ENCODE measurements at places on chromosomes 3 and 15.

GRCh38 chr3:73029321-73029796 lies 32.1 kb upstream of the EBLN2 start:
- peak; percentile 85 for ATAC-seq

GRCh38 chr3:21642433-21642832 lies 108.6 kb downstream of the ZNF385D start:
- ATAC-seq, result no peak

DNA sequence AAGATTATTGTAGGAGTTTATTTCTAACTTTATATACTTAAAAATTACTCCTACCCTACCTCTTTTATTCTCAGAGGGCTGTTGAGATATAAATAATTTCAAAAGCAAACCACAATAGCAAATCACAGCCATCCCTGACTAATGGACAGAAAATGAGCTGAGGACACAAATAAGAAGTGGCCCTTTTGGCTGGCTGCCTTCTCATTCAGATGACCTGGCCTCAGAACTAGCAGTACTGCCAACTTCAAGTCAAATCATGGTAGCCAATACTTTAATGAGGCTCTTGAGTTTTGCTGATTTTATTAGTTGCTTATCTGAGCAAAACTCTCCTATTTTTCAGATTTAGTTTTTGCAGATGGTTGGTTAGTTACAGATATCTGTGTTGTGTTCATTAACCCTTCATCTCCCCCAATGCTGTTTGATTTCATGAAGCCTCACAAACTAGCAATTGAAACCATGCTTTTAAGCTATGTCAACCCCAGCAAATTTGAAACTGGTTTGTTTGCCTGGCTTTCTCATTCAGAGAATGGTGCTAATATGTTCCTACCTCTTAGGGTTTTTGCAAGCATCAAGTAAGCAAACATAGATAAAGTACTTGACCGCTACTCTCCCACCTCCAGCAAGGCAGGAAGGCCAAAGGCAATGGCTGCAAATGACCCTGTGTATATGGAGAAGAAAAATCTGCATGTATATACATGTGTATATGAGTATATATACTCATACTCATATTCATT lies 73.4 kb upstream of the HACD2 start:
- ATAC-seq, result no peak

GRCh38 chr15:32824777-32825176 lies 107.0 kb downstream of the GREM1 start:
- ATAC-seq, result no peak

DNA sequence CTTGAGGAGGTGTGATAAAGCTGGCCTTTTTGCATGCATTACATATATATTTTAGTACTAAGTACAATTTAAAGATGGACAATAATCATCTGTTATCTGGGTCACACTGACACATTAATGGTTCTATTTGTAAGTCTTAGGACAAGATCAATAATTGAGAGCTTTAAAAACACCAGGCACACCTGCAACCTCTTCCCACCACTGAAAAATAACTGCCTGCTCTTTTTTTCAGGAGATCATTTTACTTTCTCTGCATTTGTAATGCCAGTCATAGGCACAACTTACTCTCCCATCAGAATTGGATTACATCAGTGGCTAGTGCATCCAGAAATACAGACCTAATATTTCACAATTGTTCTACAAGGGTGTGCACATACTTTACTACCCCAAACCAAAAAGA lies 149.8 kb downstream of the MECOM start:
- no peak for ATAC-seq

GRCh38 chr3:21170964-21171363 lies 580.0 kb downstream of the ZNF385D start:
- no peak for ATAC-seq

DNA sequence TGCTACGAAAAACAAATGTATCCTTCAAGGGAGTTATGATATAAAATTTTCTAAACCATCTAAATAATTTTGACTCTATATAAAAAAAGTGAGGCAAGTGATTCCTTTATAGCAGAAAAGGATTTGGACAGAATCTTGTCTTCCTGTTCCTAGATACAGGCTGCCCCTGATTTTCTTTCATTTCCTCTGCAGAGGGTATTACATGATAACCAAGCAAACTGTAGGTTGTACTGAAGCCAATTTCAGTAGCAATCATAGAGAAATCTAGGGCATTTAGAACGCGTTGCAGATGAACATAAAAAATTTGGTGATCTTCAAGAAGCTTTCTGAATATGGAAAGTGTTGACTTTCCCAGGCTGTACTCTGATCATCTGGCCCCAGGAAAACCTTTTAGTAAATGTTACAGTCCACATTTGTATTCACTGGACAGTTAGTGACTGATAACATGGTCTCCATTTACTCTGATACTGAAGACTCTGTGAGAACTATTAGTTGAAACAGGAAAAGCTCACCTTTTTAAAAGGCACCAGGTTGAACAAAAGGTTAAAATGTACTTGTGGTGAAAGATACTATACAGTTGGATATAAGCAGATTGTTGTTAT lies 9.1 kb upstream of the UTS2B start:
- ATAC-seq, result no peak

GRCh38 chr15:83565138-83565537 lies 88.8 kb upstream of the ADAMTSL3 start:
- no peak for ATAC-seq

GRCh38 chr15:53296603-53297002 lies 462.9 kb downstream of the WDR72 start:
- ATAC-seq, result no peak

- peak; percentile 91 for ATAC-seq
Measured at GRCh38 chr3:4741404-4742307, 237.6 kb upstream of the BHLHE40 start.

DNA sequence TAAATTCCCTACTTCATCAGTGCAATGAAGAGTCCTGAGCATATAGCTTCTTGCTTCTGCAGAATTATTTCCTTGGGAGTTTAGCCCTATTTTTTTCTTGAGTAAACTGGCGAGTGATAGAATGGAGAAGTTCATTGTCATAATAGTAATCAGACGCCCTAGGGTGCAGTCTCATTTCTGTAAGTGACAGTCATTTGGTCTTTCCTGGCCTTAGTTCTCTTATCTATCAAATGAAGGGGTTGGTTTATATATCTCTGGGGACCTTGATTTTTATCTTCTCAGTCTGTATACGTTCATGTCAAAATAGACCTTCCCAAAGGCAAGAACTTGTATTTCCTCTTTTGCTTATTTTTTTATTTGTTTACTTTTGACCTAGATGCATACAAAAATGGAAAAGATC lies 9.9 kb upstream of the ALPK3 start:
- ATAC-seq, result no peak

DNA sequence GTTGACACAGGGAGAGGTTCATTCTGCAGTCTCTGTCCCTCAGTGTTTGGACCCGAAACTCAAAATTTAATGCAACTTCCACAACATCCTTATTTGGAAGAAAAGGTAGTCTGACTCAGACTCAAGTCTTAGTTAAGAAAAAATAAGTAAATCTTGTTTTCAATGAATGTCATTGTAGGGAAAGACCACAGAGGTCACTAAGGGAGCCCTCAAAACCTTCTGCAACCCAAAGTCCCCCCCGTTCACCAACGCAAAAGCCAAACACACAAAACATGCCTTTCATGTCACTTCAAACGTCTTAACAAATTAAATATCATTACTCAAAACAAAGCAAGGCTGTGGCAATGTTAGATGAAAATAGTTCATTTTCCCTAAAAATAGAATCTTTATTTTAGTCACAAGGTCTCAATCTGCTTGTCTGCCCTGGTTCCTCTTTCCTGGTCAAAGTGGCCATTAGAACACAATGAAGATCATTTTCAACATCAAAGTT lies 20.9 kb upstream of the SSUH2 start:
- no peak for ATAC-seq

DNA sequence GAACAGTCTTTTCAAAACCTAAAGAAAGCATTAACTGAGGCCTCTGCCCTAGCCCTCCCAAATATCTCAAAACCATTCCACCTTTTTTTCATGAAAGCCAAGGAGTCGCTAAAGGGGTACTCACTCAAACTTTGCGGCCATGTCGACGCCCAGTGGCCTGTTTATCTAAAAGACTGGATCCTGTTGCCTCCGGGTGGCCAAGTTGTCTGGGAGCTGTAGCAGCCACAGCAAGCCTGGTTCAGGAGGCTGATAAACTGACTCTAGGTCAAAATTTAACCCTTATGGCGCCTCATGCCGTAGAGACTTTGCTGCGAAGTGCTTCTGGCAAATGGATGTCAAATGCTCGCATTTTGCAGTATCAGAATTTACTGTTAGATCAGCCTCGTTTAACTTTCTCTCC lies 39.5 kb downstream of the ZBTB11 start:
- ATAC-seq, result no peak

DNA sequence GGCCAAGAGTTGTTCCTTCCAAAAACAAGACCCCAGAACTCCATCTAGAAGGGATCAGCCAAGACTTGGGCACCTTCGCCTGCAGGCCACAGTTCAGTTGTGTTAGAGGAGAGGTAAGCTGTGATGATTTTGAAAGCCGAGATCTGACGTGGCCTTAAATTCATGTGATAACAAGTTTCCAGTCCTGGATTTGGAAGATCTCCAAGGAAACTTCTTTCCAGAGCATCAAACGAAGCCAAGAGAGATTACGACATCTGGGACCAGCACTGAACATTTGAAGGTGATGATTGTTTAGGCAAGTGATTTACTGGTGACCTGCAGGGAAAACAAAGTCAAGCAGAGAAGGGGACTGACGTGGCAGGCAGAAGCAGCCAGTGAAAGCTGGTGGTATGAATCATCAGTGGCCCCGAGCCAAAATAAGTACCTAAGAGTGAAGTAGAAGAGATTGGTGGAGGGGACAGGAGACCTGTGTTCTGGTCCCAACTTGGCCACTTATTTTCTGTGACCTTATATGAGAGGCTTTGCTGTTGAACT lies 339.0 kb upstream of the PROK2 start:
- peak; percentile 95 for ATAC-seq

- no peak for ATAC-seq
Measured at GRCh38 chr3:37921025-37921424, 59.3 kb downstream of the CTDSPL start.

DNA sequence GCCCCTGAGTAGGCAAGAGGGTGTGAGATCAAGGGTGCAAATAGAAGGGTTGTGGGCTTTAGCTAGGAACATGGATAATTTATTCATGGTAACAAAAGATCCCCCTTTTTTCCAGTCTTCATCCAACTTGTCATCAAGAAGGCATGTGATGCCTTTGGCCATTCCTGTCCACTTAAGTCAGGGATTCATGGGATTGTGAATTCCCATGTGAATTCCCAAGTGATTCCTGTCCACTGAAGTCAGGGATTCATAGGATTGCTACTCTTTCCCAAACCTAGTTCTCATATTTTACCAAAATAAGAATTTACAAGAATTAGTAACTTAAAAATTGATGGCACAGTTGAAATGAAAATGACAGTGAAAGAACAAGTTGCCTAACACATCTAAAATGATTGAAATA lies 40.8 kb downstream of the HMG20A start:
- ATAC-seq, result no peak

Data from esophagus mucosa (tissue), 1 donor.